Activated B cell treated with CpG ODN at 0.5 μM for 24 hours (primary cell): ENCODE measurements at places on chromosomes 6 and 20.

DNA sequence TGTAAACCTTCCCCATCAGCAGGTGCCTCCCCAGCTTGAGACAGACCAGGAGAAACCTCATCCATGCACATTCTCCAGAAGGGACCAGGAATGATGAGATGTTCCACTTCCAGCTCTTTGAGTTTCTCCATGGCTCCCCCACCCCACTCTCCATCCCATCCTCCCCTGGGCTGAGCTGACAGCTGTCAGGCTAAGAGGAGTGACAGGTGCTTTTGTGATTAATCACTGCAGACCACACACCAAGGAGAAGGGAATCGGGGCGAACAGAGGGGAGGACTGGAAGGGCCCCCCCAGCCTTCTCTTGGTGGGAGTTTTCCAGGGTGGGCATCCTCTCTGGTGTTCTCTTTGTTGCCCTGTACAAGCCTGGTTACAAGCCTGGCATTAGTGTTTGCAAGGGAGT is 56.1 kb upstream of the ZFAND3 start:
- no peak for DNase-seq

DNA sequence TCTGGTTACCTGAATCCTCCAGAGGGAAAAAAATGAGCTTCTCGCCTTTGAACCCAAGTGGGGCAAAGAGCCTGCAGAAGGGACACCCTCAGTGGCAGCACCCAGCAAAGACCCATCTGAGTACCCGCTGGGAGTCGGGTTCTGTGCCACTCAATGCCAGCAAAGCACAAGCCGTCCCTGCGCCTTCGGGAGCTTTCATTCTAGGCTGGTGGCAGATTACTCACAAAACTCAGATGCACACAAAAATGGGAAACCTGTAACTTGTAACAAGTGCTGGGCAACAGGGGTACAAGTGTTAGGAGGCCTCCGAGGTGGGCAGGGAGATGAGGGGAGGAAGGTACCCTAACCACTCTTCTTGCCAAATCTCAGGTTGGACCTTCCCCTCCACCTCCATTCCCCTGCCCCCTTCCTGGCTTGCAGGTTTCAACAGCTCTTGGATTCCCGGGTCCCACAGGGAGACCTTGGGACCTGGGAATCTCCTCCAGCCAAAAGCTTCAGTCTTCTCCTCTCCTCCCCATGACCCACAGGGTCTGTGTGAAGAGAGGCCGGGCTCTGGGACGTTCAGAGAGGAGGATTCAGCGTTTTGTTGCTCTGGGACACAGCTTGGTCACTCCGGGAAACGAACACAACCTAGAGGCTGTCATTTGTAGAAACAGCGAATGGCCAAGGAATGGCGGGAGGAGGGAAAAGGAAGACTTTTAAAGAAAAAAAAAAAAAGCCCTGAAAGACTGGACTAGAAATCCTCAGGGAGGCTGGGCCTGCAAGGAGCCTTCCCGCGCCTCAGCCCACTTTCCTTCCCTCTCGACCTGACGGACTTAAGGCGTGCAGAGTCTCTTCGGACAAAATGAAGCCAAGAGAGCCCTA is 1.2 kb upstream of the PARD6B start:
- no peak for DNase-seq

GRCh38 chr20:45044084-45044573 is 56.8 kb downstream of the KCNS1 start:
- no peak for DNase-seq

- no peak for DNase-seq
These were observed 711 bp upstream of the SIRT5 start for GRCh38 chr6:13573669-13574110.

DNA sequence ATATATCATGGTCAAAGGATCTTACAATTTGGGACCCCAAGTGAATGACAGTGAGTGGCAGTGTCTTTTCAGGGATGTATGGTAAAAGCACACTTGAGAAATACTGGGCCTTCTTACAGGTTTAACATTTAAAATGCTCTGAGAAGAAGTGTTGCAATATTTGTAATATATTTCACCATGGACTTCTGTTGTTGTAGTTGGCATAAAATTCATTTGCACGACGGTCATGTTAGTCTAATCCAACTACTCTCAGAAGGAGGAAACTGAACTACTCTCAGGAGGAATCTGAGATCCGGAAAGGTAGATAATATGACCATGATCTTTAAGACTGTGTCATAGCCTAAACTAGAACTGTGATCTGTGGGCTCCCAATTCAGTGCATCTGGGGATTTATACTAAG is 700.1 kb downstream of the HDGFL1 start:
- DNase-seq = no peak

GRCh38 chr20:7189231-7189630 is 421.7 kb downstream of the BMP2 start:
- DNase-seq = no peak

- no peak for DNase-seq
These were observed 22.4 kb upstream of the HELZ2 start for GRCh38 chr20:63596423-63596822.

- DNase-seq = no peak
These were observed 122.7 kb downstream of the SMOC2 start for GRCh38 chr6:168563656-168564055.

DNA sequence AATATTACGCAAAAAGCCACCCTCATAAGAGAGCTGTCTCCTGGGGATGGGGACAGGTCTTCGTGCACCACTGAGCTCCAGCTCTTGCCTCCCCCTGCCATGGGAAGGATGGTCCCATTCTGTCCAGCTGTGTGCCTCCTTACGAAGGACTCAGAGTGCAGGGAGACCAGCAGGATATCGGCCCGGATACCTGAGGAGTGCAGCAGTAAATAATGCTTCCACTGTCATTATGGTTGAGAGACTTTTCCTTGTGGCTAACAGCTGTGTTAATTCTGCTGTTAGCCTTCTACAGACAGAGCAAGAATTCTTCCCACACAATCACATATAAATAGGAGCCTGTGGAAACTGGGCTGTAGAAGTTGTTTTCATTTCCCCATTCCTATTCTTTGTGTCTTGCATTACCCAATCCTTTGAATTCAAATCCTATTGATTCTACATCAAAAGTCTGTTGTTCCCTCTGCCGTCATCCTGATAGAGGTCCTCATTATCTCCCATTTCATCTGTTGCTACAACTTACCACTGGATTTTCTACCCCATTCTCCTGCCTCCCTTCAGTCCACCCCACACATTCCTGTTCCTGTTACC is 364.6 kb upstream of the SOX4 start:
- no peak for DNase-seq

- no peak for DNase-seq
These were observed 22.7 kb downstream of the PTPRT start for GRCh38 chr20:43167021-43167420.

DNA sequence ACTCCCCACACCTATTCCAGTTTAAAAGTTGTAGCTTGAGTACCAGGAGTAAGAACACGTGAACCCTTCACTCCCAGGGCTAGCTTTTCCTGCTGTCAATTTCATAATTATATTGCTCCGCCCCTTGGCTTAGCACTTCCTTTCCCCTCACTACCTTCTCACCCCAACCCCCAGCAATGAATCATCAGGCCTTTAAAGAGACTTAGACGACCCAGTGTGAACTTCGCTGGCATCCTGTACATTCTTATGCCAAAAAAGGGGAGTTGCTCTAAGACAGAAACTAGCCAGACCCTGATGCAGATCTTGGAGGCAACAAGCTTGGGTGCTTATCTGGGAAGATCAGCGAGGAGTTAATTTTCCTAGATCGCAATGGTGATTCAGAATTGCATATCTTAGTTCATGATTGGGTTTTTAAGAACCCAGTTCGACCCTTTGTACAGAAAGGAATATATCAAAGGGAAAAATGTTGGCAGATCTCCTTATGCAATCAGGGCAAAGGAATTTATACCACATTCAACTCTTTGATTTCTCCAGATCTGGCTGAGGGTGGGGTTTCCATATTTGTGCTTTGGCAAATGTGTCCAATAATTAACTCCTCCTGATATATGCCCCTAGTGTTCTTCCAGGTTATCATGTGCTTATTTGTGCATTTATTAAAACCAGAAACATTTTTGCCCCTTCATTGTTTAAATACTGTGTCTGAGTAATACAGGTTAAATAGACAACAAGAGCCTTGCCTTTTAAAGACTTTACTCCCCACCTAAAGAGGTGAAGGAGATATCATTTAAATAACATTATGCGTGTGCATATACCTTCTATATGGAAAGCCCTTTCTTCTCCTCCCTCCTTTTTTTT is 8.1 kb upstream of the ATXN1 start:
- no peak for DNase-seq

- DNase-seq = no peak
These were observed 208.3 kb upstream of the NT5E start for GRCh38 chr6:85241498-85242052.

DNA sequence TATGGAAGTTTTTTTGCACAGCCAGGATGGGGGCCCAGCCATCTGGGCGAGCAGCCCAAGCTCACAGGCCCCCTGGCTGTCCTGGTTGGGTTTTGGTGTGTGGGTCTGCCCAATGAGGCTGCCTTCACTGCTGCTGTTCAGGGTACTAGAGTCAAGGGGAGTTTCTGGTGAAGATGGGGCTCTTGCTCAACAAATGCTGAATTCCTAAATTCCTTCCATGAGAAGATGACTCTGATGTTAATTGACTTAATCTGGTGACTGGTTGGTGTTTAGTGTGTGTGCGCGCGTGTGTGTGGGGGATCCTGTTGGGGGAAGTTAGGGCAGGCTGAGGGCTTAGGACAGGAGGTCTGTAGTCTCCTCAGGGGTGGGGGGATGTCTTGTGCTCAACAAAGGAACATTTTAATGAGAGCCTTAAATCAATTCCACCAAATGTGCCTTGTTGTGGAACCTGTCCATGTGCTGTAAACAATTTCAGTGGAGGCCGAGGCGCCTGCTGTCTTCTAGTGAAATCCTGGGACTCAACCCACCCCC is 1.9 kb downstream of the PTK7 start:
- DNase-seq = no peak

DNA sequence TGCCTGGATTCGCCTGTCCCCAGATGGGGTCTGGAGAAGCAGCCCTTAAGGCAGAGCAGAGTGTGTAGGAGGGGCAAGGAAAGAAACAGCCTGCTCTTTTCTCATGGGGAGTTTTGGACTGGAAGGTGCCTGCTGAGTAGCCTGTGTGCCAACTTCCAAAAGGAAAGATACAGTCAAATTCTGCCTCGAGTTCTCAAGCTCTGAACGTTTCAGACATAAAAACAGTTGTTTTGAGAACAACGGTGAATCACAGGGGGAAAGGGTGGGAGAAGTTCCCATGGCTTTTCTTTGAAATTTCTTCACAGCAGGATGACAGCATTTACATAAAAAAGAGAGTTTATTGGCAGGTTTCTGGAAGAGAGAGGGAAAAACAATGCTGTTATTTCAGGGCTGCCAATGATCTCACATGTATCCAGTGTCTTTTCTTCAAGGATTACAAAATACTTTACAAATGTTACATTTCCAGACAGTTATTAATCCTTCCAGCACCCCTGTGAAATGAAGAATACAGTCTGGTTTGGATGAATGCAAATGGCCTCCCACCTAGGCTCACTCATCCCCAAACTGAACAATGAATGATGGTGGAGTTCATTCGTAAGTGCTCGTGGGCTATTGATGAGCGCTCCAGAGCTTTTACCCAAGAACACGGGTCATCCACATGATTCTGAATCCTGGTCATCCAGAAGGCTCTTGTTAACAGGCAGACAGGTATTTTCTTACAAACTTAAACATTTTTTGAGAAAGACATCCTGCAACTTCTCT is 33.8 kb upstream of the ECI2 start:
- no peak for DNase-seq

DNA sequence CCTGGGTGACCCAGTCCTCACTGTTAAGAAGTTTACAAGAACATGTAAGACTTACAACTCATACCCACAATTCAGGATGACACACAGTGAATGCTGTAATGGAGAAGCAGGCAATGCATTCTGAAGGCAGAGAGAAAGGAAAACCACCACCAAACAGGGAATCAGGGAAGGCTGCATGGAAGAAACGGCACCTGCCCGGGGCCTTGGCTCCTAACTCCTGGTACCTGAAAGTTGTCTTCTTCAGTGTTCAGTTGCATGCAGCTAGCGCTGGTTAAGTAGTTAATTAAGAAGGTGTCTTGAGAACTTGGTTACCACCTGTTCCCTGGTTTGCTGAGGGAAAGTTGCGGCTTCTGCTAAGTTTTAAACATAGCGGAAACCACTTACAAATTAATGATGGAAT is 57.2 kb downstream of the GPR6 start:
- no peak for DNase-seq

- no peak for DNase-seq
These were observed 1.3 kb downstream of the PLCG1 start for GRCh38 chr20:41138475-41139226.

GRCh38 chr20:47610247-47610944 is 108.7 kb downstream of the NCOA3 start:
- DNase-seq = no peak

- no peak for DNase-seq
These were observed 144.9 kb downstream of the AIG1 start for GRCh38 chr6:143205585-143205984.

- no peak for DNase-seq
These were observed 42.3 kb downstream of the RPP40 start for GRCh38 chr6:4961322-4962168.

- DNase-seq = no peak
These were observed 120.5 kb downstream of the BMP2 start for GRCh38 chr20:6887966-6888365.

GRCh38 chr6:31450751-31451150 is 47.2 kb upstream of the MICB start:
- DNase-seq = no peak

- DNase-seq = no peak
These were observed 37.4 kb downstream of the ATXN1 start for GRCh38 chr6:16723826-16724225.
